ENCODE measurements at places on chromosomes 6 and 20.

GRCh38 chr6:160430751-160431150 lies 82.6 kb downstream of the SLC22A3 start:
- DNase-seq, result no peak

DNA sequence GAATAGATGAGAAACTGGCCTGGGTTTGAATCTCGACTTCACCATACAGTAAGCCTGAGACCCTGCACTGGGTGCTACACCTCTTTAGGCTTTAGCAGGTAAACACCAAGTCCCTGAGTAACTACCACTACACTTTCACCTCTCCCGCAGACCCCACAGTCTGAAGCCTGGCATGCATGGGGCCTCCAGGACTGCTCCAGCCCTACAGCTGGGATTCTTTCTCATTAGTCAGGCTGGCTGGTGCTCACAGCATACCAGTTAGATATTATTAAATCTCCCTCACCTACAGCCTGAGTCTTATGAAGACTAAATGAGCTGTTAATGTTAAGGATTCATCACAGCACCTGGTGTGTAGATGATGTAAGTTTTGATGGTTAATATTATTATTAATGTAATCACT lies 388.7 kb downstream of the ARHGAP18 start:
- no peak for DNase-seq

- DNase-seq, result no peak
Observed at GRCh38 chr6:89133981-89134380, 11.9 kb upstream of the PM20D2 start.

- no peak for DNase-seq
Observed at GRCh38 chr20:4141291-4142240, 126.2 kb upstream of the RNF24 start.

DNA sequence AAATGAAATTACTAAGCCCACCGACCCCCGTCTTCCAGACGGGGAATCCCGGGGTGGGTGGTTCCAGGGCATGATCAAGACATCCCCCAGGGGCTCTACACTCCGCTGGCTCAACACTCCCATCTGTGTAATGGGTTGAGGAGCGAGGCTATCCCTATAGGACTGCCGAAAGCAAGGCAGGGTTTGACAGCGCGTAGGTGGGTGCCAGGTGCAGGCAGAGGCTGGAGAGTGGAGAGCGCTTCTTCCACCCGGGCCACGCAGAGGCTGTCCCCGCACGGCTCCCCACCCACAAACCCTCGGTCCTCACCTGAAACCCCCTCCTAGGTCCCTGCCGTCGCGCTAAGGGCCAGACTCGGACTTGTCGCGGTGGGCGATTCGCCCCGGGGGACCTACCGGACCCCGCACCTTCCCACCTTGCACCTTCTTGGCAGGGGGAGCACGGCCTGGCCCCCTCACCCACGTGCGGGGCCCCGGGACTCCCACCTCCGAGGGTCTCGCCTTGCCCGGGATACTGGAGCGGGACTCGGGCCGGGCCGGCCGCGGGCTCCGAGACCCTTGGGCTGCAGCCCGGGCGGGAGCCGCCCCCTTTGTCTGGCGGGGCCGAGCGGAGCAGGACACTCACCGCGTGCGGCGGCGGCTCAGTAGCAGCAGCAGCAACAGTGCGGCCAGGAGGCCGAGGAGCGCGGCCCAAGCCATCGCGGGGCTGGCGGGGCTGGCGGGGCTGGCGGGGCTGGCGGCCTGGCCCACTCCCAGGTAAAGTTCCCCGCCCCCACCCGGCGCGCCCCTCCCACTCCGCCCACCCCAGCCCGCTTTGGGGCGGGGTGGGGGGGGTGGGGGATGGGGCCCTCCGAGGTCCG lies at the start of gene PTGIS:
TSS of gene PTGIS (minus strand) at position 717 of the 857 bp plus-strand sequence. CDS start at position 696, 21 bp downstream.
- DNase-seq, result no peak

DNA sequence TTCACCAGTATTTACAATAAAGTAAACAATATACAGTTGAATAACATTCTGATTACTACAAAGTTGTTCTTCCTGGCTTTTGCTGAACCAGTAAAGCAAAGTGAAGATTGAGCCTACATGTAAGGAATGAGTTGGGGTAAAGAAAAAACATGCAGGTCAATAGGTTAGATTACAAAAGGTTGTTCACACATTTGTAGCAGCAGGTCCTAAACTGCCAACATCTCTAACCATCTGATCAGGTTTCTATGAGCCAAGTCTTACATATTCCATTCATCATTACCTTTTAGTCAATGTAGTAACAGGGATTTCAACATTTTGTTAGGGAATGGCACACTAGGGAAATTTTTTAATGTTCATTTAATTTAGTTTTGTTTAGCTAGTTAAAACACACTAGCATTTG lies 9.3 kb upstream of the CALHM6 start:
- DNase-seq, result no peak

- no peak for DNase-seq
Observed at GRCh38 chr6:164042212-164042611, 627.7 kb downstream of the QKI start.

- no peak for DNase-seq
Observed at GRCh38 chr6:71309656-71310055, 21.0 kb downstream of the OGFRL1 start.

DNA sequence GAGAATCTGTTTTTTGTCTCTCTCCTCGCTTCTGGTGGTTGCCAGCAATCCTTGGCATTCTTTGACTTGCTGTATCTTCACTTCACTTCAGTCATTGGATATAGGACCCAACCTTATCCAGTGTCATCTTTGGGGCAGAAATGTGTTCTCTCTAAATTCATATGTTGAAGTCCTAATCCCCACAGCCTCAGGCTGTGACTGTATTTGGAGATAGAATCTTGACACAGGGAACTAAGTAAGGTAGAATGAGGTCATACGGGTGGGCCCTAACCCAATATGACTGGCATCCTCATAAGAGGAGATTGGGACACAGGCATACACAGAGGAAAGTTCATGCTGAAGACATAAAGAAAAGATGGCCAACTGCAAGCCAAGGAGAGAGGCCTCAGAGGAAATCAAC lies 51.9 kb upstream of the TPD52L1 start:
- DNase-seq, result no peak

DNA sequence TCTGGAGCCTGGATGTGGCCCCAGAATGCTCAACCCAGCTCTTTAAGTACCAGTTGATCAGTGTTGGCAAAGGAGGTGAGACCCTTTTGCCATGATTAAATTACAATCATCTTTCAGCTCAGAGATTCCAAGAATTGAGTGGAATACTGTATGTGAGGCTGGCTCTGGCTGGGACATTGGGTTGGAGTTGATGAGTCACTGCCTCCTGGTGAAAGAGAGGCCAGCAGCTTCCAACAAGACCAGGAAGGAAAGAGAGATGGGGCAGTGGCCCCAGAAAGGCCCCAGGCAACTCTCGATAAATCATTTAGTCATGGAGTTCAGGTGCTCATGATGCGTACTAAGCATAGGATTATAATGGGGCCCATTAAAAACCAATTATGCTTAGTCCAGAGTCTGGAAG lies 2.1 kb downstream of the TGM6 start:
- DNase-seq, result no peak

DNA sequence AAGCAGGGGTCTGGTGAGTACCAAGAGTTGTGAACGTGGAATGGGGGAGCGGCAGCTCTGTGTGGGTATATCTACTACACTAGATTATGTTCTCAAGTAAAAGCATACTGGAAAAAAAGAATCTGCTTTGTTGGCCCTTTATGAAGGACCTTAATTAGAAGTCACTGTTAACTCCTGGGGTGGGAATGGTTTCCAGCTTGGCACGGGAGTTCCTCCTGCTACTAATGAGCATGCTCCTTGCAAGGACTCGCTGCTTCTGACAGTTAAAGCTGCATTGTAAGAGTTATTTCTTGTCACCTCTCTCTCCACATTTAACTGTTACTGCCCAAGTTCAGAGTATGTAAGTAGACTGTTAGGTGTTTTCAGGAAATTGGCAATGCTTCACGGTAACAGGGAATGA lies 292.7 kb downstream of the ZFAND3 start:
- DNase-seq, result no peak

DNA sequence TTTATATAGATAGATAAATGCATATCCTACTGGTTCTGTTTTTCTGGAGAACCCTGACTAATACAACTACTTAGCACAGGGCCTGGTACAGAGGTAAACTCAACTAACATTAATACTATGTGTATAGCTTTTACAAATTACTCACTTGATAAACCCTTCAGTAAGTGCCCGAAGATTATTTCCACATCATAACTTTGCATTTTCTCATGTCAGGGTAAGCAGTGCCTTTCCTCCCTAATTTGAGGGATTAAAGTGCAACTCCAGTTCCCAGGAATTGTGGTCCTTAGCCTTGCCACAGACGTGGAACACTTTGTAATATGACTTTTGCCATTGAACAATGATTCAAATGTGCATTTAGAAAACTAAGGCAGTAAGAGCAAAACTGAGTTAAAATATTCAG lies 147.5 kb upstream of the SMLR1 start:
- no peak for DNase-seq

- DNase-seq, result no peak
Observed at GRCh38 chr20:38095017-38095686, 61.6 kb downstream of the RPRD1B start.

GRCh38 chr6:52820198-52820597 lies 16.6 kb upstream of the GSTA1 start:
- DNase-seq, result no peak

- no peak for DNase-seq
Observed at GRCh38 chr20:19888269-19888671, 128.9 kb upstream of the NAA20 start.

GRCh38 chr6:69038841-69039240 lies 403.8 kb downstream of the ADGRB3 start:
- DNase-seq, result no peak

DNA sequence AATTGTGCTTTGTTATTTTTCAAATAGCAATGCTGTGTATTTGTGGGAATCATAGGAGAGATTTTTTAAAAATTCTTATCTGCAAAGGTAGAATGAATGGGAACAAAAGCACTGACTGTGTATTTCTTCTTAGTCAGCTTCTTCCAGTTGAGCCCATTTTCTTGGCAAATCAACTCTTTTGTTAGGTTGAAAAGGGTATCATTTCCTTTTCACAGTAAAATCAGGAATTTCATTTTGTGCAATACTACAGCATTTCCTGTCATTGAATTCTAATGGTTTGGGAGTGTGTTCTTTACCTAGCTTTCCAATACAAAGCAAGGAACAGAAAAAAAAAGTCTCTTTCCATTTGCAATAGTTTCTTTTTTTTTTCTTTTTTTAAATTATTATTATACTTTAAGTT lies 19.0 kb upstream of the EXOC2 start:
- DNase-seq, result no peak

GRCh38 chr6:25042036-25042521 lies 106.3 kb upstream of the RIPOR2 start:
- DNase-seq, result no peak

- no peak for DNase-seq
Observed at GRCh38 chr6:33201935-33202334, 1.3 kb downstream of the SLC39A7 start.

DNA sequence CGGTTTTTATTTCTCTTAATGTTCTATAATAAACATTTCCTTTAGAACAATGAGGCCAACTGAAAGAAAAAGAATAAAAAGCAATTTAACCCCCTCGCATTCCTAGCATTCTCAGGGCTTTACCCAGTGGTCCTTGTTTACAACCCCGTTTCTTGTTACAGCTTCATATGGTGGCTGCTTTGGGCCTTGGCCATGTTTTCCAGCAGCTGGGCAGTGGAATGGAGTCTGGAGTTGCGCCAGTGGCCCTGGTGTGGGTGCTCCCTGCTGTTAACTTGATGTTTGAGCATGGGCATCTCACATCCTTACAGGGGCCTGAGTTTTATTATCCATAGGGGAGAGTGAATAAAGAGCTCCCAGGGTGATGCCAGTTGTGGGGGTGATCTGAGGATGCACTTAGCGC lies 18.8 kb downstream of the EFCAB8 start:
- no peak for DNase-seq

GRCh38 chr20:16459019-16459700 lies 114.1 kb downstream of the KIF16B start:
- DNase-seq, result no peak

- DNase-seq, result no peak
Observed at GRCh38 chr6:90401933-90402830, 105.5 kb upstream of the BACH2 start.

- no peak for DNase-seq
Observed at GRCh38 chr20:48852609-48853008, 24.8 kb upstream of the PREX1 start.

- DNase-seq, result no peak
Observed at GRCh38 chr6:130675072-130675471, 152.1 kb upstream of the SMLR1 start.

GRCh38 chr20:62354811-62355341 lies 12.2 kb downstream of the LAMA5 start:
- DNase-seq, result no peak

All from left renal cortex interstitium (tissue), 4 donors.